Activated T-helper 9 cell treated with anti-CD3 and anti-CD28 coated beads, Interleukin-2, amount 50 U/mL, for 16 hours (primary cell): ENCODE measurements at places on chromosomes 13 and 19.

GRCh38 chr13:40137400-40137799, 481.9 kb downstream of the COG6 start:
- DNase-seq, result no peak

DNA sequence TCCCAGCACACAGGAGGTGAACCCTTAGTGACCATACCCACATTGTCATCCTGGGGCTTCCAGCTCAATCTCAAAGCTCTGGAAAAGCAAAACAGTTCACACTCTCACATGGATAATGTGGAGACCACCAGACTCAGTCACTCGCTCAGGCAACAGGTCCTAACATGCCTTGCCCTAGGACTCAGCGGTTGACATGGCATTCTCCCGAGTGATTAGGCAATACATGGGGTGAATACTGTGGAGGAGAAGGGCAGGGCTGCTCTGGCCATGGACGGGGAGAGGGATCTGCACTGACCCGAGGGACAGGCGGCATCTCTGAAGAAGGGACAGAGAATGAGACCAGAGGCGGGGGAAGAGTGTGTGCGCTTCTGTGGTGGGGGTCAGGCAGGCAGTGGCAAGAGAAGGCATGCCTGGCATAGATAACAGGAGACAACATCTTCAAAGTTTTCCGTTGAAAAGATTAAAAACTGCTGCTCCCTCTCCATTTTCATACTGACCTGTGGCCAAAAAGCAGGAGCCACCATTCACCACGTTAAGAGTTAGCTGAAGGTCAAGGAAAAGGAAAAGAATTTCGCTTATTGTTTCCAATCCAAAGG, 44.5 kb upstream of the EPHX3 start:
- no peak for DNase-seq

- no peak for DNase-seq
Measured at GRCh38 chr13:98842070-98842469, 89.6 kb upstream of the SLC15A1 start.

GRCh38 chr13:29684441-29684840, 89.0 kb upstream of the SLC7A1 start:
- DNase-seq, result no peak

DNA sequence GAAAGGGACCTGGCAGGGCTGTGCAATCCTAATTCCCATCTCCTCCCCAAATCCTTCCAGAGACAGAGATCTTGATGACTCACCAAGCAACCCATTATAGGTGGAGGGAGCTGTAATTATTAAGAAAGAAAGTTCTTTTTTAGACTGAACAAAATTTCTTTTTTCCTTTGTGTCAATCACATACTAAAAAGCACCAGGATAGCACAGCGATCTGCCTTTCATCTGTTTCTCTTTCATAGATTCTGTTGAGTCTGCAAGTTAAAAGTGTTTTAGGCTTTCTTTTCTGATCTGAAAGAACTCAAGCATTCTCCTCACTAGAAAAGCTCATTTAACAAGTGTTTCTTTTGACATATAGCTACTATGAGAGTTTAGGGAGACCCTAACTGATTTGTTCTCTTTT, 222.8 kb downstream of the DCT start:
- no peak for DNase-seq

- DNase-seq, result no peak
Measured at GRCh38 chr19:56884441-56884840, 43.9 kb upstream of the PEG3 start.

- no peak for DNase-seq
Measured at GRCh38 chr13:110216398-110217041, 90.4 kb downstream of the COL4A1 start.

GRCh38 chr19:48975947-48976847, 11.1 kb downstream of the FTL start:
- DNase-seq, result no peak

GRCh38 chr19:50835103-50835784, 1.9 kb upstream of the KLK15 start:
- no peak for DNase-seq

- peak; percentile 44 for DNase-seq
Measured at GRCh38 chr13:48580185-48580803, 47.4 kb upstream of the RCBTB2 start.

DNA sequence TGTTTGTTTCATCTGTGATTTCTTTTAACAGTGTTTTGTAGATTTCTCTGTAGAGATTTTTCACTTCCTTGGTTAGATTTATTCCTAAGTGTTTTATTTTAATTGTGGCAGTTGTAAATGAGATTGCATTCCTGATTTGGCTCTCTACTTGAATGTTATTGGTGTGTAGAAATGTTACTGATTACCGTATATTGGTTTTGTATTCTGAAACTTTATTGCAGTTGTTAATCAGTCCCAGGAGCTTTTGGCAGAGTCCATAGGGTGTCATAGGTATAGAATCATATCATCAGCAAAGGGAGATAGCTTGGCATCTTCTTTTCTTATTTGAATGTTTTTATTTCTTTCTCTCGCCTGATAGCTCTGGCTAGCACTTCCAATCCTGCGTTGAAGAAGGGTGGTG, 1386.7 kb downstream of the SLITRK5 start:
- no peak for DNase-seq

DNA sequence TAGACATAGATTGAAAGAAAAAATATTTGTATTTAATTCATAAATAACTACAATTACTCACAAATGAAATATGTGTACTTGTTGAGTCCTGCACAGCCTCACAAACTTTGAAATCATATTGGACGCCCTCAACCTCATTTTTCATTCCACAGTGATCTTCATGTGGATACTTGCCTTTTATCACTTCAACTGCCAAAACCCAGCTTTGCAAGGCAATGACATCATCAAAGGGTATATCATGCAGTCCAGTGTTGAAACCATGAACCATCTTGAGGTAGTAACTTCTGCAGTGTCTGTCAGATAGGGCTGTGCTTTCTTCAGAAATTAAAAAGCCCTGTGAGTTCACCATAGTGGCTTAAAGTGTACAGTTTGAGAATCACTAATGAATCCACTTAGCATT, 82.2 kb downstream of the HS6ST3 start:
- no peak for DNase-seq

DNA sequence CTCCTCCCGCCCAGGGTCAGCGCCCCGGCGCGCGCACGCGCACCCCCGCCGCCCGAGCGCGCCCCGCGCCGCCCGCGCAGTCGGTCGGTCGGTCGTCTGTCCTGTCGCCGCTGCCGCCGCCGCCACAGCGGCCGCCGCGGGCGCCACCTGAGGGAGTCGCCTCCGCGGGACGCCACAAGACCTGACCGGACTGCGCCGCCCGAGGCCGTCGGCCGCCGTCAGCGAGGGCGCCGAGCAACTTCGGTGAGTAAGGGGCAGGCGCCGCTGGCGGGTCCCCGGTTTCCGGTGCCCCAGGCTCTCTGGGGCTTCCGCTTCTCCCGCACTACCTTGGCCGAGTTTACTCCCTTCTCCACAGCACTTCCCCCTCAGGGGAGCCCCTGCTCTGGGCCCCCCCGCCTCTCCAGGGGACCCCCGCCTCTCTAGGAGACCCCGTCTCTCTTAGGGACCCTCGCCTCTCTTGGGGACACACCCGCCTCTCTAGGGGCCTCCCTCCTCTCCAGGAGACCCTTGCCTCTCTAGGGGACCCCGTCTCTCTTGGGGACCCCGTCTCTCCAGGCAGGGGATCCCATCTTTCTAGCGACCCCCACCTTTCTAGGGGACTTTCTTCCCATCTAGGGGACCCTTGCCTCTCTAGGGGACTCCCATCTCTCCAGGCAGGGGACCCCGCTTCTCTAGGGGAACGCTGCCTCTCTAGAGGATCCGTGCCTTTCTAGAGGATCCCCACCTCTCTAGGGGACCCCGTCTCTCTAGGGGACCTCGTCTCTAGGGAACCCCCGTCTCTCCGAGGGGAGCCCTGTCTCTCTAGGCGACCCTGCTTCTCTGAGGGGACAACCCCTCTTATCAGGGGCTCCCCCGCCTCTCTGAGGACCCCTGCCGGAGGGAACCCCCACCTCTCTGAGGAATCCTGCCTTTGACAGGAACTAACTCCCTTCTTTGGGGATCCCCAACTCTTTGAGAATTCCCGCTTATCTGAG, 19.3 kb upstream of the GATAD2A start:
- DNase-seq, result no peak

DNA sequence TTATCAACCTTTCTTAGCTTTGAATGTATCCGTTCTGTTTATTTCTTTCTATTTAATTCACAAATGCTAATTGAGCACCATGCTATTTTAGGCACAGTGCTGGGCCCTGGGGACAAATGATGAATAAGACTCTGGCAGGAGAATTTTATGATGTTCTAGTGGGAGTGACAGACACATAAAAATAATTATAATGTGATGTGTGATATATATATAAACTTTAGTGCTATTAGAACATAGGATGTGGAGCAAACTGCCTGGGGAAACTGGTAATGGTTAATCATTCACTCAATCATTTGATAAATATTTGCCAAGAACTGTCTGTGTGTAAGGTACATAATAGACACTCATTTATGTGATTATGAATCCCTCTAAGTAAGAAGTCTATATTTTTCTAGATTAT, 50.7 kb upstream of the FRY start:
- no peak for DNase-seq

DNA sequence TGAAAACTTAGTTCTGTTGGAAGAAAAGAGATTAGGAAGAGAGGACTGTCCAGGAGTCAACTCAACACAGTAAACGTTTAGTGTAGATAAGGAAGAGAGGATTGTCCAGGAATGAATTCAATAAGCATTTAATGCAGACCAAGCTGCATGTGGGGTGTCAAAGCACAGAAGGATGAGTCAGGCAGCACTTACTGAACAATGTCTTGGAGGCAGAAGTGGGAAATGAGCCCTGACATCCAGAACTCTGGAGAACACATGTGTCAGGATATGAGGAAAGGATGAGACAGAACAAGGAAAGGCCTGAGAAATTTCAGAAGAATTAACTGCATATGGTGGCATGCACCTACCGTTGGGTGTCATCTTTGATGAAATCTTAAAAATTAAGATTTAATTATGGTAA, 429.2 kb upstream of the HTR2A start:
- DNase-seq, result no peak

DNA sequence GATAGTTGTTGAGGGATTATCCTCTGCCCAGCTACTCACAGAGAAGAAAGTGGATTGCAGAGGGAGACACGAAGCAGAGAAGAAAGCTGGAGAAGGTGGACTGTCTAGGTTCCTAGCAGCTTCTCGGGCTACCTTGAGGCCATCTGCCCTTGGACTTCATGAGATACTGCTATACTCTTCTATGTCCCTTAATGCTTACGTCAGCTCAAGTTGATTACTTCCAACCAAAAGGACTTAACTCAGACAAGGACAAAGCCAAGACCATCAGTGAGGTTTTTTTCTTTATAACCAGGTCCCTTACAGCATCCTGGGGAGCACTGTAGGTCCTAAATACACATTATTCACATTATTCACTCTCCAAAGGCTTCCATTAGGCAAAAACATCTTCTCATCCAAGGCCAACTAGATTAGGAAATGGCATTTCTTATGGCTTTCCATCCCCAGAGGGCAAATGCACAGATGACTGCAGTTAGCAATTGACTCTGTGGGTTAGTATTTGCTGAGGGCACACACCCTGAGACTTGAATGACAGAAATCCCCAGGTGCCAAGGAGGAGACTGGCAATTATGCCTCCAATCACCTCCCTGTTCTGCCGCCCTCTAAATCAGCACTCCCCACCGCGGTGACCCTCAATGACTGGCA, 4.1 kb upstream of the UBE2L5 start:
- DNase-seq, result no peak

GRCh38 chr13:50149214-50149613, 134.0 kb downstream of the KCNRG start:
- no peak for DNase-seq

DNA sequence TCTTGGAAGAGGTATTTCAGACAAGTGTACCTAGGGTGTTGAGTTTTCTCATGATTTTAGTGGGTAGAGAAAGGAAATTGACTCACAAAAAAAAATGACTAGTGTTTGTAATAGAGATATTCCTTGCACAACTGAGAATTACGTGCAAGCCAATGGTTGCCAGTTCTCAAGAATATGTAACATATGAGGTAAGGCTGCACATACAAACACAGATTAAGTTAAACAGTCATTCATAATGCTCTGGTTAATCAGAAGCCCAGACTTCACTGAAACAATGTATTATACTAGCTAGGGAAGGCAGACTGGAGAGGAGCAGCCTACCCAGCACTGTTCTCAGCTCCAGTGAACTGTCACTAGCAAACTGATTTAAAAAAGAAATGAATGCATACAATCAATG, 418.3 kb downstream of the DIAPH3 start:
- no peak for DNase-seq

GRCh38 chr19:51994048-51994644, 7.5 kb upstream of the ZNF350 start:
- no peak for DNase-seq
